ENCODE measurements at places on chromosomes 12 and 14. TPM values are rescaled to one million over a fixed set of nuclear protein-coding genes. Genes with fewer than 3 reads are reported as not detected.

GUCY2C gene
- not detected for total RNA-seq

WNT1 gene
- total RNA-seq, result 0.73 TPM

MIP gene
- total RNA-seq, result not detected

FAIM2 gene
- 0.78 TPM for total RNA-seq

SPTB gene
- total RNA-seq, result 0.10 TPM

DEGS2 gene
- 0.25 TPM for total RNA-seq

SLCO1C1 gene
- not detected for total RNA-seq

DNA sequence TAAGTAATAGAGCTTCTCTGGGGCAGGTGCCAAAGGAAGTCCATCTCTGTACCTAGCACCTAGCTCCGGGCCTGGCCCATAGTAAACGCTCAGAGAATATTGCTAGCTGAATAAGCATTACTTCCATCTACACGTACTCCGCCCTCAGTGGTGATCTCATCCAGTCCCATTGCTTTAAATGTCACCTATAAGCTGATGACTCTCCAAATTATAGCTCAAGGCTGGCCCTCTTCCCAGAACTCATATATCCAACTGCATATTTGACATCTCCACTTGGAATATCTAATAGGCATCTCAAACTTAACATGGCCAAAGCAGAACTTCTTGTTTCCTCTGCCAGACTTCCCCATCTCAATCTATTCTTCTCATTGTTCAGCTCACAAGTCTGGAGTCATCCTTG is 6.9 kb upstream of the DYNLL1 start:
- no peak for DNase-seq

DNA sequence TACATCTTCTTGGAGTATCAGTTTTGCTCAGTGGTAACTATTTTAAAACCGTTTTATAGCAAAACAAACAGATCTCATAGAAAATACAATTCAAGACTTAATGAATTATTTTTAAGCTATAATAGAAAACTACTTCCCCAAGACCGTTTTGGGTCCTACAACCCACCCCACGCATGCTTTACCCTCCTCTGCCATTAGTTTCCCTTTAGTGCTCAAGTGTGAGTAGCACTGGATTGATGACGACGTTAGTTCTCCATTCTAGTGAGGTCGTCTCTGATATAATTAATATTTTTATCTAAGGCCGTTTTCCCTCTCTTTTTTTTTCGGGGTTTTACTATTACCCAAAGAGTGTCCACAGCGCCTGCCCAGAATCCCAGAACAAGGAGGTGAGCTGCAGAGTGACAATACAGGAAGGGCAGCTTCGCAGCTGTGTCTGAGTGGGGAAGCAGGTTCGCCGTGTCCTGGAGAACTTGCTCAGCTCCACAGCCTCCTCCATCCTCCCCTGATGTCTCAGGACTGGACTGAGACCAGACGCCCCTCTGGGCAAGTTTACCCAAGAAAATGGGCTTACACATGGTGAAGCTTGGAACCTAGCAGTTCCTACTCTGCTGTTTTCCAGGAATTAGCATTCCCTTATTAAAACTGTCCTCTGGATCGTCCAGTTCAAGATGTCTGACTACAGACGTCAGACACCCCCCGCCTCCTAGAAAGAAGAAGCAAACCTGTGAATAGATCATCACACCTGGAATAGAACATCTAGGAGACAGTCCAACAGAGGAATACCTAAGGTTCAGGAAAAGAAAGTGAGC is 31.9 kb upstream of the MON2 start:
- no peak for DNase-seq

GRCh38 chr12:25099010-25099409 is 96.0 kb downstream of the DNAI7 start:
- DNase-seq, result no peak

- no peak for DNase-seq
Observed at GRCh38 chr14:100297320-100298300, 8.6 kb downstream of the SLC25A29 start.

DNA sequence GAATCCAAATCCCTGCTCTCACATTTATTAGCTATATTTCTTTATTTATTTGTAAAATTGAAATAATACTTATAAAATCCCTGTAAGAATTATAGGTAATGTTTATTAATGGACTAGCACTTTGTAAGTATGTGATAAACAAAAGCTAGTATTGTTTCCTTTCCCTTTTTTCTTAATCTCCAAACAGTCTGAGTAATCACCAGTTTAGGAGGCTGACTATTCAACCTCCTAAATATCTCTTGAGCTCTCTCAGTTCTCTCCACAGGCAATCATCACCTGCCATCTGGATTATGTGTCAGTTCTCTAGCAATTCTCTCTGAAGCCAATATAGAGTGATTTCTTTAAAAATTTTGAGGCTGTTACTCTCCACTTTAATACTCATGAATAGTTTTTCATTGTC is 9.2 kb upstream of the LYZ start:
- no peak for DNase-seq

DNA sequence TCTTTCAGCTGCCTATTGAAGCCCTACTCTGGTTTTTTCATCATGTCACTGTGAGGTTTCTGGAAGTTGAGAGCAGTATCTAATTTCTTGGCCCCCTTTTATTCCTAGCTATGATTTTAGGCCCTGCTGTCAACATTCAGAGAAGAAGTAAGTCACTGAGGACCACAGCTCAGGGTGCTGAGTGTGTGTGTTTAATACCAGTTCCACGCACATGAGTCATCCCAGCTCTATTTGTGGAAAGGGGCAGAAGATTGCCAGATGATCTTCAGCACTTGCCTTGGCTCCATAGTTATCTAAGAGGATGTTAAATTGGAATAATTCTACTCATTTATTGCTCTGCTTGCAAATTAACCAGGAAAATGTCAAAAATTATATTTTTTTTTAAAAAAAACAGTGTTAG is 65.5 kb upstream of the SLC38A4 start:
- no peak for DNase-seq

DNA sequence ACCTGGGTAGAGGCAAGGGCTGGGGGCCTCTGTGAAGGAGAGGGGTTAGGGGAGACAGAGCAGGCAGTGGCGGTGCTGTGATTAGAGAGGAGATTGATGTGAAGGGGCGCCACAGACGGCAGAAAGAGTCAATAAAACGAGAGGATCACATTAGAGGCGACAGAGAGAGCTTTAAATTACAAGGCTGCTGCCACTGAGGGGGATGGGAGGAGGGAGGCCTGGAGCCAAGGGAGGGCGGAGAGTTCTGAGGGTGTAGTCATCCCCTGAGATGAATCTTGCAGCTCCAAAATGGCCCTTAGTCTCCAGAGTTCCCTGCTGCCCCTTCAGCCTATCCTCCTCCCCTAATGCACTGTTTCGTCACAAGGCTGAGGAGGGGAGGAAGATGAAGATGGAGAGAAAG is 12.8 kb downstream of the ZFHX2 start:
- no peak for DNase-seq

DNA sequence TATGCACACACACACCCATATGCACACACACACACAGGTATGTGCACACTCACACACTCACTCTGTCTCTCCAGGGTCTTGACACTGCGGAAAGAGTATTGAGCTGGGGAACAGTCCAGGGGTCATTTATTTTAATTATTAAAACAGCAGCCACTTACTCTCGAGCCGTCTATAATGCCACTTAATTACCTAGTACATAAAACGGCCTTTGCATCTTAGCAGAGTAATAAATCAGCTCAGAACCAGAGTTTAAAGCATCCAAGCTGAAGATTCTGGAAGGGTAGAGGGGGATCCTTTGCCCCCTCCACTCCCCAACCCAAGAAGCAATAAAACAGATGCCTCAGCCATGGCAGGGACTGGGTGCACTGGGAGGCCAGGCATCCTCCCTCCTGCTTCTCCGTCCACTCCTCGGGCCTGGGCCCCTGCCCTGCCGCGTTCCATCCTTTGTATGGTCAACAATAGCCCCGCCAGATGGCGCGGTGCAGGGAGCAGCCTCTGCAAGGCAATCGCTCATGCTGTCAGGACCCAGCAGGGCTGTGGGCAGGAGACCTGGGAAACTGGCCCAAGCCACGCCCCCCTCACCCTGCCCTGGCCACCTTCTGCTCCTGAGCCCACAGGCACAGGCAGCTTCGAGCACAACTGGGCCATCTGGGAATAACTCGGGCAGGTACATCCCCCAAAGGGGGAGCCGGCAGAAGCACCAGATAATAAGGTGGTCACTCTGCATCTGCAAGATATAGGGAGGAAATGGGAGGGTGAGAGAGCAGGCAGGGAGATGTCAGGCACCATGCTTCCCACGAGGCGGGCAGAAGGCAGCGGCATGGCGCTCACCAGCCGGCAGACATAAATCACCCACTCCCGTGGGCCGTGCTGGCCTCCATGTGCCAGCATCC is 40.9 kb downstream of the CCDC85C start:
- DNase-seq, result no peak

DNA sequence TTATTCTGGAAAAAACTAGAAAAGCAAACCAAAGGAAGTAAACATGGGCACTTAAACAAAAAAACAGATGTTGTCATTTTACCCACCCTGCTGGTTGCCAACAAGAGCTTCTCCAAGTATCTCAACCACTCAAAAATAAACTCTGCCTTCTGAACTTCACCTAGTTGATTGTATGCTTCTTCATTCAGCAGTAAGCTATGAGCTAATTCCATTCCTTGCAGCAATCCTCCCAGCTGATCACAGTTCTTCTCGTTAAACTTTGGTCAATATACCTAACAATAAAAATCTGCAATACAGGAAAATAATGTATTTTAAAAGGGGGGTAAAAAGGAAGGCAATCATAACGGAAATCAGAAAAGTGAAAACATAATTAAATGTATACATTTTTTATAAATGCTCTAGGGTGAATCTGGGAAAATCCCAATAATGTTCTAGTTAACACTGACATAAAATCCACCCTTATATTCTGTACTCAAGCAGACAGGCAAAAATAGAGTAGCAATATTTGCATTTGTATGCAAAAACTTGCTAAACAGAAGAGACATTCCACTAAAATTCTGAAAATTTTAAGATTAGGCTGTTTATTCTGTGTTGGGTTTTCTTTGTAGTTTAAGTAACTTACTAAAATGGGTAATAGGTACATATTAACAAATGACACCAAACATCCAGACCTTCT is 17.4 kb downstream of the HEATR5A start:
- no peak for DNase-seq

DNA sequence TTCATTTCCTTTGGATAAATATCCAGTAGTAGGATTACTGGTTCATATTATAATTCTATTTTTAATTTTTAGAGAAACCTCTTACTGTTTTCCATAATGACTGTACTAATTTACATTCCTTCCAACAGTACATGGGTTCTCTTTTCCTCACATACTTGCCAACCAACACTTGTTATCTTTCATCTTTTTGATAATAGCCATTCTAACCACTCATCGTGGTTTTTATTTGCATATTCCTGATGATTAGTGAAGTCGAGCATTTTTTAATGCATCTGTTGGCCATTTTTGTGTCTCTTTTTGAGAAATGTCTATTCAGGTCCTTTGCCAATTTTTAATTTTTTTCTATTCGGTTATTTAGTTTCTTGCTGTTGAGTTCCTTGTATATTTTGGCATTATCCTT is 457.7 kb upstream of the PDE3A start:
- no peak for DNase-seq

GRCh38 chr14:106790189-106791036 is 1264.0 kb downstream of the TMEM121 start:
- peak; percentile 78 for DNase-seq

DNA sequence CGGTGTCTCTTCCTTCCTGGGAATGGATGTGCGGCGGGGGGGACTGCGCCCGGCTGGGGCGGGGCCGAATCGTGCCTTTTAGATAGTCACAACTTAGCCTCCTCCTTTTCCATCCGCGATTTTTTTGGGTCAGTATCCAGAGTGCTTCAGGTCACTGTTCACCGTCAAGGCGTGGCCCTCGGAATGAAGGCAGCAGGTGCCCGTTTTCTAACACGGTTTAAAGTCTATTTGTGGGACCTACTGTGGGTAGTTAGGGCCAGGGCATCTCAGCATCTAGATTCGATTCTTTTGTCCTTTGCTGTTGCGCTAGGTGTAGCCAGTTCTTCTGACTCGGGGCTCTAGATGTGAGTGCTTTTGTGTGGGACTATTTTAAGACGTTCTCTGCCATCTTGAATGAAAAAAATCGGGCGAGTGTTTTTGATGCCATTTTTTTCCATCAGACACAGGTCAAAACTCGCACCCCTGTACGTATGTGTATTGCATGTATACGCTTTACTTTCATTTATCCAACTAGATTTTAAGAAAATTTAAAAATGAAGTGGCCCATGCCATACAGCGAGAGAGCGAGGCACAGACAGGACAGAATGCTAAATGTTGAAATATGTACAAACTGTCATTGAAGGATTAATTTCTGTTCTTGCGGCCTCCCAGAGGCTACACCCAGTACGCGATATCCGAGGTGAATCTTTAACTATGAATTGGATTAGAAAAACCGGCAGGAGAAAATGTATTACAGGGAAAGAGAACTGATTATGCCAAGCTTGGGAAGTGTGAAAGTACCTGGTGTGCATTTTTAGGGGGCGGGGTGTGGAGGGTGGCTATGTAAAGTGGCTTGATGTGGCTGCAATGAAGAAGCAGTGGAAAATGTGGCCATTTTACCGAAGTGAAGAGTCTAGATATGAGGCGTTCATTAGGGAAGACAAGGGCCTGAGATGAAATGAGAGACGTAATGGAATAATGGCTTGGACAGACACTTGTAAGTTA is 835 bp downstream of the VEZT start:
- DNase-seq, result peak; percentile 49

GRCh38 chr14:65993103-65993502 is 493.1 kb upstream of the CCDC196 start:
- peak; percentile 26 for DNase-seq

All from activated CD4-positive, alpha-beta memory T cell treated with anti-CD3 and anti-CD28 coated beads, Interleukin-2, amount 10 ng/mL, durations not matched to agents 7 days and 5 days (primary cell).